NCI-H1694 (cell line): ENCODE measurements at places on chromosomes 5 and 9.

GRCh38 chr5:59673438-59674058 lies 220.0 kb downstream of the PDE4D start:
- peak; percentile 57 for DNase-seq

DNA sequence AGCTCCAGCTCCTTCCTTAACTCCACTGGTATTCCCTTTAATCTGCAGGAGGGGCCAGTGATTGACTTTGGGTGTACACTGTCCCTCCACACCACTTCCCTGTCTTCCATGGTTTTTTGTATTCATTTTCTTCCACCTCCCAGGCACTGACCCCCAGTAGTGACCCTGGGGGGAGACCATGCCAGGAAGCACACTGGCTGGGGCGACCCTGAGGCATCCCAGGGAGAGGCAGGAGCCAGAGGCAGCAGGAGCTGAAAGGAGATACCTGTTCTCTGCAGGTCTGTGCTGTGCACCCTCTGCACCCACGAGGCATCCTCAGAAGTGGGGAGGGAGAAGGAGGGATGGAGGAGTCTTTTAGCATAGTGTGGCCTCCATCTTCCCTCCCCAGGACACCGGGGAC lies 27.6 kb downstream of the IRX4 start:
- DNase-seq, result no peak

DNA sequence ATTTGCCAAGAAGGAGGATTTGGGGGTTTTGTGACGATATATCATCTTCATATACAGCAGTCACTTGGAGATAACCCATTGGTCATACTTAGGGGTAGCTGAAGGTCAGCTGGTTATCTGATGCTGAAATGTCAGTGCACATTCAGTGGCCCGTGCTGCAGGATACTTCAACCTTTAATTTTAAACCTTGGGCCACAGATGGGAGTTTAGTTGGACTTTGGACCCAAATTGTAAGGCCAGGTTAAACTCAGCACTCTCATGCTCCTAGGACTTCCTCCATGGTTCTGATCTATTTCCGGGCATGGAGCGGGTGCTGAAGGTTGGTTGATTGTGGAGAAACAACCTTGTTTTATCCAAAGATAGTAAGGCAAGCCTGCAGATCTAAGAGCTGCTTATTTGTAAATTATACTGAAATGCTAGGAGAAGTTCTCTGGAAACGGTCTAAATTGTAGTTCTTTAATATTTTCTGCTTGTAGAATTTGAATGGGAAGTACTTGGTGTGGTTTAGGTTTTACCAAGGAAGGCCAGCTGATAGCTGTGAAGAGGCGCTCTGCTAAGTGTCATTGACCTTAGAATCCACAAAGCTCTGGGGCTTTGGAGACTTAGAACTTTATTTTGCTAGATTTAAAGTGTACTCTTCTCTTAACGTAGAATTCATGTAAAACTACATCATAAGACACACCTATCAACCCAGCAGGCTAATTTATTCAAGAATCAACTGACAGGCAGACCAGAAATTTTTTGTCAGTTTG lies 38.6 kb downstream of the SLC44A1 start:
- DNase-seq, result no peak

DNA sequence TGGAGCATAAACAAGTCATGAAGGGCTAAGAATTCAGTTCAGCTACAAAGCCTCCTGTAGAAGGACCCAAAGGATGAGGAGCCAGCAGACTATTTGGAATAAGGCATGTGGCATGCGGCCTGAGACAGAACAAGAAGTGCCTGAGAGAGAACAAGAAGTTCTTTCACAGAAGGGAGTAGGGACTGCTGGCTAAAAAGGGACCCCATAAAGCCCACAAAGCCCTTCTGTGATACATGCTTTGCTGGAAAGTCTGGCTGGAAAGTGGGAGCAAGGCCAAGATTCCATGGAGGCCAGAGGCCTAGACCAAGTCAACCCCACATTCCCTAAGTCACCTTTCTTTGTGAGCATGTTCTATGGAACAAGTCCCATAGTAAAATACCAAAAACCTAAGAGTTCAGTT lies 35.9 kb upstream of the UBAP2 start:
- no peak for DNase-seq

DNA sequence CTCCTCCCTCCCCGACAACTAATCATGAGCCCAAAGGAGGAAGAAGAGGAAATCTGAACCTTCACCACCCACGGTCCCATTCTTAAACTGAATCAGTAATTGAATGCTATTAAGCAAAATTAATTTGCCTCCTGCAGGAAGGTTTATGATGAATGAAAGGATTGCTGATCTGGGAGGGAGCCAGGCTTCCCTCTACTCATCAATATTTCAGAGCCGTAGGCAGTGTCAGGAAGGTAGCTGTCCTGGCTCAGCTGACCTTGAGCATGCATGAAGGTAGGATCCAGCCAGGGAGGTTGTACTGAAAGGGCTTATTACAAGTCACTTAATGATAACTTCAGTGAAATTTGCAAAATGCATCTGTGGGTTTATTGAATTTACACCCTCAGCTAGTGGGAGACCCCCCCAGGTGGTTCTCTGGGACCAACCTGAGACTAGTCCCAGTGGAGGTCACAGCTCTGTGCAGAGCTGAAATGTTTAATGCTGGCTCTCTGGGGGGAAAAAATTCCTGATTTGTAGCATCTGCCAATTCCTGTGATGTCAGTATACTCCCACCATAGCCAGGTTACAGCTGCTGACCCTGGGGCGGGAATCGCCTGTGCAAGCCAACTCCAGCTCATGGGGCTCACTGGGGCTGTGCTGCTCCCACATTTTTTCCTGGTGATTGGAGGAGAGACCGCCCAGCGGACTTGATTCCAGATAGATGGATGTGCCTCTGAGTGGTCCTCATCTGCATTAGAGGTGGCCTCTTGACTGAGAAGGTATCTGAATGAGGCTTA lies 47.9 kb upstream of the NCS1 start:
- DNase-seq, result no peak

DNA sequence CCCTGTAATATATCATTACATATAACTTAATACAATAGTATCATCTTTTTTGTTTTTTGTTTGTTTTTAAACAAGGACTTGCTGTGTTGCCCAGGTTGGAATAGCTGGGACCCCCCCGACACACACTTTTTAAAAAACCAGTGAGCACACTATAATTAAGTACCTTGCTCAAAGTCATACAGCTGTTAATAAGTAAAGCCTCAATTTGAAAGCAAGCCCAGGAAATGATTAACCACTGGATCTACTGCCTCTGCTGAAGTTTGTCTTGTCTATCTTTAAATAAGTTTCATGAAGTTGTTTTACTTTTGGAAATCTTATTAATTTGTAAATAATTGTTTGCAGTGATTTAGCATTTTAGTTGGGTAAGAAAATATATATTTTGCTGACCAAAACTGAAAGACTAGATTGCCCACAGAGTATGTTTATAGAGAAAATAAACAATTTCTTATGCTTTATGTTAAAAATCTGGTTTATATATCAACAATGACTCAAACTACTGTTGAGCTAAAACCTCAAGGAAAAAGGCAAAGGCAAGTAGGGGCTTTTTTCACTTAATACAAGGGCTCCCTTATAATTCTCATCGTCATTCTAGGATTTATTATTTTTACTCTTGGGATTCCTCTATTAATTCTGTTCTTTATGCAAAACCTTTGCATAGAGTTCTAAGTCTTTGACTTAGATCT lies 5.8 kb upstream of the CARNMT1 start:
- DNase-seq, result no peak

DNA sequence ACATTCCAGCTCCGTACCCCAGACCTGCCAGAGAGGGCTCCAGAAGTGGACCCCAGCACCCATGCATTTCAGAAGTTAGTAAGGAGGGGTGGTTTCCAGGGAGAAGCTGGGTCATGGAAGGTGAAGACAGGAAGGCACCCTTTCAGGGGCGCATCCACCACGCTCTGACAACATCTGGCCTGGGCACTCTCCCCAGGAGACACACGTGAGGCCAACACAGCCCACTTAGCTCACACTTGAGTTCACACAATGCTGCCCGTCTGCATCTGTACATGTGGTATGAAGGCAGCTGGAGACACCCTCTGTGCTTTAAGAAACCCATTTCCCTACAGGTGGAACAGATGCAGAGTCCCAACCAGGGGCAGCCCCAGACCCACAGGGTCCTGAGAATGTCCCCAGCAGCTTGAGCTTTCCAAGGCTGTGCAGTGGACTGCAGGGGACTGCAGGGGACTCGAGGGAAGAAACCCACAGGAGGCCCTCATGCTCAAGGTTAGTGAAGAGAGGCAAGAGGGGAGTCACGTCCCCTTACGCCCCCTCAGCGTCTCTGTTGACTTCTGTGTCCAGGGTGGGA lies 326.8 kb upstream of the IRX1 start:
- DNase-seq, result no peak

GRCh38 chr9:109092051-109092580 lies 27.6 kb downstream of the TMEM245 start:
- no peak for DNase-seq

DNA sequence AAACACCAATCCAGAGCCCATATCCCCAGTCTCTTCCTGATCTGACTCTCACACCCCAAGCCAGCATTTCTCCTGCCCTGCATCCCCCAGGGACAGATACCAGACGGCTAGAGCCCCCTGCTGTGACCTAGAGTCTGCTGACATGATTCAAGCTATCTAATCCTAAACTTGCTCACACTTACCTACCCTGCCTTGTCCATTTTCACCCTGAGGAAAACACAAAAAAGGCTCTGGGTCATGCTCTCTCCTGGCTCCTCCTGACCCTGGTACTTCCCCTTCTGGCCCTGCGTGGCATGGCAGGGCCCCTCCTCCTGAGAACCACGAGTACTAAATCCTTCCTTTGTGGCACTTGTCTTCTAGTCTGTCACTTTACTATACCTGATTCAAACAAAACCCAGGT lies 2.8 kb upstream of the ARRDC1 start:
- no peak for DNase-seq

GRCh38 chr5:117877731-117878130 lies 1110.6 kb downstream of the DTWD2 start:
- DNase-seq, result no peak

DNA sequence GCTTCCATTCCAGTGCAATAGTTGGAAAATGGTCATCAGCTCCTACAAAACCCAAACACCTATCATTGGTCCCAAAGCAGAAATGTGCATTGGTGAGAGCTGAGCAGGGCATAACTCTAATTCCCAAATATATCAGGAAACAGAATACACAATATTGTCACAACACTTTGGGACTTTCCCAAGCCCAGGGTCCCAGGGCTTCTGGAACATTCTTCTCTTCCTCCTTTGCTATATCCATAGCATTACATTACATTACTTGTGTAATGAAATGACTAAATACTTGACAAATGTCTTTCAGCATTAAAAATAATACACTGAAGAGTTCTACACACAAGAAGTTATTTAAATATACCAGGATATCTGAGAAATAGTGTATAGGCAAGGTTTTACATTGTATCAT lies 45.6 kb downstream of the LIX1 start:
- no peak for DNase-seq

DNA sequence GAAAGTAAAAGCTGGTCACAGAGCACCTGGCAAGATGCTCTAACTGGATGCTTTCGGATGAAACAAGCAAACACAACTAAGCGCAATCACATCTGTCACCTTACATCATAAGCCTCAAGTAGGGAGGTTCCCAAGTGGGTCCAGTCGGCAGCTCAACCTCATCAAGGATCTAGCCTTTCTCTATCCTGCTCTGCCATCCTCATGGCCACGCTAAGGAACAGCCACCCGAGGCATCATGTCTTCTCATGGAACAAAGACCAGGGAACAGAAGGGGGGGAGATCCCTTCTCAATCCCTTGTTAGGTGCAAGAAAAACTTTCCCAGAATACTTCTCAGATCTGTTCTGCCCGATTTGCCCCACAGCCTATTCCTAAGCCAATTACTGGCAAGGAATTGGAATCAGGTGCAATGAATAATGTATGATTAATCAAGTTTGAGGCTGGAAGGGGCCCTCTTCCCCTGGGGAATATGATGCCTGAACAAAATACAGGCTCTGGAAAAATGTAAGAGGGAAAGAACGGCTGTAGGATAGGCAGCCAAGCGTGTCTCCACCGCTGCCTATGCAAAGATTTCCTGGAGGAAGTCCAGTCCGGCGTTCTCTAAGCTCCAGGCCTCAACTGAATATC lies 1.3 kb upstream of the HABP4 start:
- DNase-seq, result no peak

DNA sequence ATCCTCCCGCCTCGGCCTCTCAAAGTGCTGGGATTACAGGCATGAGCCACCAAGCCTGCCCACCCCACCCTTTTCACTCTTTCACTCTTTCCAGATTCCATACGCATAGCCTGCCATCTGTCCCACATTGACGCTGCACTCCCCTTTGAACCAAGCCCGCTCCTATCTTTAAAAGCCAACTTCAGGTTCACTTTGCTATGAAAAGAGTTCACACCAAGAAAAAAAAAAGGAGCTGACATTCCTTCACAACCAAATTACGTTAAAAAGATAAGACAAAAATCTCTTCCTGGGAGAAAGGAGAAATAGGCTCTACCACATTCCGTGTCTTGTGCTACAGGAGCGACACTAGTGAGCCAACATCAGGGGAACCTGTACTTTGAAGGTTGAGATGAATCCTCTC lies 41.5 kb downstream of the DMRT1 start:
- DNase-seq, result no peak

DNA sequence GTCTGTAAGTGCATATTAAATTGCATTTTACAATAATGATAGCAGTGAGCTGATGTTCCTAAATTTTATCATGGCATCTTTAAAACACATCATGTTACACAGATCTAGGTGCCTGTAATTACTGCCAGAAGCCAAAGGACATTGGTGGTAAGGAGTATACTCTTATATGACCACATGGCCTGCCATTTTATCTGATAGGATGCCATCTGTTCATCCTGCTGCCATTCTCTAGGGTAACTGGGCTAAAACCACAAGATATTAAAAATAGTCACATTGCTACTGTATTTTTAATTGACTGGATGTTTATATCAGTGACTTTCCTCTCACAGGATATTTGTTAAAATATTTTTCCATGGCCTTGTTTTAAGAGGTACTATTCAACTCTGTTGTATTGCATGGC lies 53.1 kb downstream of the HCN1 start:
- DNase-seq, result peak; percentile 83

GRCh38 chr5:38208782-38209378 lies 49.5 kb upstream of the EGFLAM start:
- peak; percentile 33 for DNase-seq

DNA sequence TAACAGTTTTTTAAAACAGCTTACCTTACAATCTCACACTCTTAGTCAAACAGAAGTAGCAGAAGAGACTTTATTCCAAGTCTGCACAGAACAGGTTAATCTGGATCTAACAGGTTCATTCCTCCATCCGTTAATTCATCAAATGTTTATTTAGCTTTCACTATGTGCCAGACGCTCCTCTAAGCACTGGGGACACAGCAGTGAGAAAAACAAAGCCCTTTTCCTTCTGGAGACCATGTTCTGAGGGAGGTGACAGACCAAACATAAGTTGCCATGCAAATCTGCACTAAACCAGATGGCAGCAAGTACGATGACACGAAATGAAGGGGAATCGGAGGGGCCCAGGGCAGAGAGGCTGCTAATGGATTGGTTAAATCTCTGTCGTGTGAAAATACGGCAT lies 17.1 kb upstream of the GLIPR2 start:
- DNase-seq, result peak; percentile 12

- no peak for DNase-seq
Observed at GRCh38 chr5:142322747-142323479, 1.9 kb downstream of the SPRY4 start.
